NCI-H446 (cell line): ENCODE measurements at places on chromosomes 3 and 15.

- DNase-seq, result no peak
Measured at GRCh38 chr3:13788522-13789424, 91.1 kb downstream of the WNT7A start.

DNA sequence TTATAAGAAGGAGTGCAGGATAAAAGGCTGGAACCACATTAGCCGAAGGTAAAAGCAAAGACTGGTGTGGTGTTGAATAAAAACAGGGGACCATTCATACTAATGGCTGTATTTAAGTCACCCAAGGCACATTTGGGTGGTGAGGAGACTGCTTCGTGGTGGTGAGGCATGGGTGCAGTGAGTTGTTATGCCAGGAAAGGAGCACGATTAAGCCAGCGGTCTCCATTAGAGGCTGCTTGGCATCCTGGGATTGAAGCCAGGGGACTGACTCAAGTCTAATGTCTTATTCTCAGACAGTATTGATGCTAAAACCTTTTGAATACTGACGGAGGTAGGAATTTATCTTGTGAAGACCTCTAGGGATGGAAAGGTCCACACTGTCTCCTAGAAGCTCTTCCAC, 21.9 kb downstream of the FEM1B start:
- no peak for DNase-seq

DNA sequence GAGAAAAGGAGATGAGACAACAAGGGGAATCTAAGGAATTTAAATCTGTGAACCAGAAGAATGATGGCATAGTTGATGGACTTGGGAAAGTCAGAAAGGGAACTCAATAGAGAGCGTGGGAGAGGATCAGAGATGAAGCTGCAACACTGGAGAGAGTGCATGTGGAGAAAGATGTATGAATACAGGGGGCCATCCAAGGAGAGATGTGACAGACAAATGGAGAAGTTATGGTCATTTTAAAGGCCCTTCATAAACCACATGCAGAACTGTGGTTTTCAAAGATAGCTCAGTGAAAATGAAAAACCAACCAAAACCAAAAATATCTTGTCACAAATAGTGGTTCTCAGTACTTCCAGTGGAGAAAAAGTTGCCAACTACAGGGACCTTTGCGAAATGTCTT, 265.2 kb downstream of the SUCLG2 start:
- DNase-seq, result no peak

- DNase-seq, result no peak
Measured at GRCh38 chr15:38226608-38227266, 25.9 kb upstream of the SPRED1 start.

DNA sequence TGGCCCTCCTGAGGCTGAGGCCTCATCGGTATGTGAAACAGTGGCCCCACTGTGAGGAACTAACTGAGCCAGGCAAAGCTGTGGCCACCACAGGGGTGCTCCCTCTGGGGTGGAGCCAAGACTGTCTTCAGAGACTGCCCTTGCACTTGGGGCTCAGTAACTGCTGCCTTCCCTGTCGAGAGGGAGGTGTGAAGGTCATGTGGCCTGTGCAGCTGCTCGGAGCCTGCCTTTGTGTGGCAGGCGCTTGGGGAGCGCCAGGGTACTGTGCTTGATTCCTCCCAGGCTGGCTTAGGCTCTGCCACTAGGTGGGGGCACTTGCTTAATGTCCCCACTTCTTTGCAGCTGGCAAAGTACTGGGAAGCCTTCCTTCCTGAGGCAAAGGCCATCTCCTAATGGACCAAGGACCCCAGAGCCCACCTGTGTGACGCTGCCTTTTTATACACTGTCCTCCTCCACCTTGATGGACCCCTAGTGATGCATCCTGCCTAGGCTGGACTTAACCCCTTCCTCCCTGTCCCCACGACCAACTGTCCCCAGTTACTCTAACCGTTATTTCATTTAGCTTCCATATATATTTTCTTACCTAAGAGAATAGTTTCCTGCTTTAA, 14.2 kb upstream of the SNX22 start:
- DNase-seq, result no peak

GRCh38 chr3:183008303-183008702, 28.0 kb upstream of the DCUN1D1 start:
- DNase-seq, result no peak

GRCh38 chr3:32814361-32814760, 3.4 kb upstream of the TRIM71 start:
- DNase-seq, result no peak

- DNase-seq, result no peak
Measured at GRCh38 chr3:66413151-66413751, 87.6 kb downstream of the LRIG1 start.
